ENCODE measurements at places on chromosomes 2 and 18. TPM values are rescaled to one million over a fixed set of nuclear protein-coding genes. Genes with fewer than 3 reads are reported as not detected.

- no peak for DNase-seq
Measured at GRCh38 chr2:68920481-68921170, 32.1 kb downstream of the GKN2 start.

DNA sequence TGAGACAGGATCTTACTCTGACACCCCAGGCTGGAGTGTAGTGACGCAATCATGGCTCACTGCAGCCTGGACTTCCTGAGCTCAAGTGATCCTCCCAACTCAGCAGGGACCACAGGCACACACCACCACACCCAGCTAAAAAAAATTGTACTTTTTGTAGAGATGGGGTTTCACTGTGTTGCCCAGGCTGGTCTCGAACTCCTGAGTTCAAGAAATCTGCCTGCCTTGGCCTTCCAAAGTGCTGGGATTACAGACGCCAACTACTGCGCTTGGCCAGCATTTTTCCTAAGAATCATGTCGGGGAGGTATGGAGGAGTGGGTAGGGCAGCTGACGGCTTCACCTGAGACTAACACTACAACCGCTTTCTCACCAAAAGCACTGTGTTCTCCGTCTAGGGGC lies 50.4 kb downstream of the CYP26B1 start:
- DNase-seq = no peak

GRCh38 chr2:232492963-232493700 lies 5.5 kb upstream of the ECEL1 start:
- no peak for DNase-seq

DNA sequence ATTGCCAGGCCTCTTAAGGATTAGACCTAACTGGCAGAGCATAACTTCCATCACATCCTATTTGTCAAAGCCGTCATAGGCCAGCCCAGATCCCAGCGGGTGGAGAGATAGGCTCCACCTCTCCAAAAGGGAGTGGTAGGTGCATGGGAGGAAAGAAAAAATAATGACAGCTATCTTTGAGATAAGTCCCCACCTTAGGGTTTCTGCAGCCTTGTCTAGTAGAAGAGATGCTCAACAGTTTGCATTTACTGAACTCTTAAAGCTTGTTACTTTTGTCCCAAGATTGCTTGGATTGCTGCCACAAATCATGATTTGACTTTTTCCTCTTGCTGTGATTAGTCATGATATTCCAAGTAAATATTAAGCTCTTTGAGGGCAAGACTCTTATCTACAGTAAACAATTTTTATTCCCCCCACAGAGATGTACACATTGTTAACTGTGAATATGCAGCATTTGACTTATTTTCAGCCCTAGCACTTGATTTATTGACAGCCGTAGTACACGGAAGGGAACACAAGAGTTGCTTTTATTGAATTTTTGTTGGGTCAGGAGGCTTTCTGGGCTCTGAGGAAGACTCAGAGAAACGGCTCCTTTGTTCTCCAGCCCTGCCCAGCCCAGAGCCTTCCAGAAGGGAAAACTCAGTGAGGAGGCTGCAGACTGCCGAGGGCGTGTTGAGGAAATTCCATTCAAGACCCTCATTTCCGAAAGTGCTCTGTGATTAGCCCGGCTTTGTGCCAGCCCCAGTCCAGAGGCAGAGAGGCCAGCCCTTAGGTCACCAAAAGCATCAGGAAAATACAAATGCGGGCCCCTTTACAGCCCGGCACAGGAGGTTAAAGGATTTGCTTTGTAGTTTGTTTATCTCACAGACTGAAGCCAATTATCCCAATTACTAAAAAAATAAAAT lies 75.5 kb upstream of the ZNF532 start:
- DNase-seq = no peak

DNA sequence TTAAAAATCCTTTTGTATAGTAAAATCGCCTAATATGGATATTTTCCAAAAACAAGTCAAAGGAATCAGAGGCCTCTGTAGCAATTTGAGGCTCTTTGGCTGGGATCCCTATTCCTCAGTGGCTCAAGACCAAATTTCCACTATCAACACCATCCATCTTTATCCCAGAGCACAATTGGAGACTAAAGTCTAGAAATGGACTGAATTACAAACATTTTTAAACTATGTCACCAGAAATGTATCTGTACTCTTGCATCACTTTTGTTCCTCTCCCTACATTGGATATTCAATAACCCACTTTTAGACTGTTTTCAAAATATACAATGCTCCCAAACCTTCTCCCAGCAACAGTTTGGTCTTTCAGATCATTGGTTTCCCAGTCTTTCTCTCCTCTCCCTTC lies 140.4 kb upstream of the KLHL29 start:
- DNase-seq = no peak

DNA sequence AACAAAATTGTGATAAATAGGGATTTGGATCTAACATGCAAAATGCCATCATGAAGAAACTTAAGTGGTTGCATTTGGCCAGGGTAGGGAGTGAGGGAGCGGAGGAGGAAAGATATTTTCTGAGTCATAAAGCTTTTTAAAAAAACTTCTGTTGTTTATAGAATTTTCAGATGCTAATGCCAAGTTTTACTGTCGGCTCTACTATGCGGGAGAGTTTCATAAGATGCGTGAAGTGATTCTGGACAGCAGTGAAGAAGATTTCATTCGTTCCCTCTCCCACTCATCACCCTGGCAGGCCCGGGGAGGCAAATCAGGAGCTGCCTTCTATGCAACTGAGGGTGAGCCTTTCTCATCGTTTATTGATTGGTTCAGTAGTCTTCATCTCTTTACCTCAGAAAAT lies 56.0 kb upstream of the PTH2R start:
- DNase-seq = no peak

DNA sequence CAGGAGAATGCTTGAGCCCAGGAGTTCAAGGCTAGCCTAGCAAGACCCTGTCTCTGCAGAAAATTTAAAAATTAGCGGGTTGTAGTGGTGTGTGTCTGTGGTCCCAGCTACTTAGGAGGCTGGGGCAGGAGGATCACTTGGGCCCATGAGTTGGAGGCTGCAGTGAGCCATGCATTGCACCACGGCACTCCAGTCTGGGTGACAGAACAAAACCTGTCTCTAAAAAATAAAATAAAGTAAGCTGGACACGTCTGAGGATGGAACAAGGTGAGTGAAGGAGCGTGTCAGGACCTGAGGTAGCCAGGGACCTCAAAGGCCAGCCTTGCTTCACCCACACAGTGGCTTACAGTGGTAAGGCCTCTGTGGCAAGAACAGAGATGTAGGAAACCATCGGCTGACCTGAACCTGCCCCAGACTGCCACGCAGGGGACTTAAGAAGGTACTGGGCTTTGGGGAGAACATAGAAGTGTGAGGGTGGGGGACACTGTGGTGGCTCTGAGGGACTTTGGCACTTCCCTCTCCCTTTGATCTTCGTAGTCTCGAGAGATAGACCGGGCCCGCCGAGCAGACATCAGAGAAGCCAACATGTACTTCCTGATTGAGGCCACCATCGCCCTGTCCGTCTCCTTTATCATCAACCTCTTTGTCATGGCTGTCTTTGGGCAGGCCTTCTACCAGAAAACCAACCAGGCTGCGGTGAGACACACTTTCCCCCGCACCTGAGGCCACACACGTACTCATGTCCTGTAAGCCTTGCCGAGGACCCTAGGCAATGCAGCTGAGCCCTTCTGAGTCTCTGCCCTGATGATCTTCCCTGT lies 7.5 kb downstream of the SLC11A1 start:
- no peak for DNase-seq

DNA sequence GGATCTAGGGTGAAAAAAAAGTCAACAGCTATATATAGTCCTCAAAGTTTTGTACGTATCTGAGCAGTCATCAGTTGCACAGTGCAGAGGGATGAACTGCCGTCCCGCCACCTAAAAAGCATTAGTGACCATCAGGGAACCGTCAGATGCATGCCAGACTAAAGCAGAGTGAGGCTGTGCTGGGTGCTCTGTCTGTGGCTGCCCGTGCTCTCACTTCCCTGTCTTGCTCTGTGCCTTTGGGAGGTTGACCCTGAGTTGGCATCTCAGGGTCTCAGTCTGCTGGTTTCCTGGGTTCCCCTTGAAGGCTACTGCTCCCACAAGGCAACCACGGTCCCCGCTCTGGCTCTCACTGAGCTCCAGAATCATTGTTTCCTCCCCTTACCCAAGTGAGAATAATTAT lies 11.1 kb downstream of the CLUL1 start:
- DNase-seq = no peak

DNA sequence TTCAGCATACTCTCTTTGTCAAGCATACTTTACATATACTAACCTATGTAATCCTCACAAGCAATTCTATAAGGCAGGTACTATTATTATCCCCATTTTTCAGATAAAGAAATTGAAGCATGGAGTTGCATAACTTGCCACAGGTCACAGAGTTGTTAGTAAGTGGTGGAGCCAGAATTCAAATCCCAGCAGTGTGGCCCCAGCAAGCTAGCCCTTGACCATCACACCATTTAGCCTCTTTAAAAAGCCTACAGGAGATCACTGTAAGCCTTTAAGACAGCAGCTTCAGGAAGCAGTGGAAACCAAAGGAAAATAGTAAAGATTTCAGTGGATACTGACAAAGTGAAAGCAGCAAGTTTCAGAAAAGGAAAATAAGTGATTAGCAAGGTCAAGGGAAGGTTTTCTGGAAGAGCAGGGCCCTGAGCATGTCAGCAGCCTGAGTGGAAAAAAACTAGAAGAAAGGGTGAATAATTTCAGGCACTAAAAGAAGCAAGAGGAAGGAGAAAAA lies 11.7 kb downstream of the B4GALT6 start:
- no peak for DNase-seq

GRCh38 chr2:237726401-237726830 lies 72.2 kb upstream of the RBM44 start:
- DNase-seq = no peak

GRCh38 chr2:189165656-189166380 lies 13.7 kb downstream of the COL5A2 start:
- DNase-seq = no peak

GRCh38 chr2:62486439-62486765 lies 19.6 kb downstream of the TMEM17 start:
- no peak for DNase-seq

- DNase-seq = no peak
Measured at GRCh38 chr2:133633309-133633708, 65.0 kb upstream of the NCKAP5 start.

GRCh38 chr2:143205106-143205764 lies 76.0 kb downstream of the ARHGAP15 start:
- DNase-seq = no peak

DNA sequence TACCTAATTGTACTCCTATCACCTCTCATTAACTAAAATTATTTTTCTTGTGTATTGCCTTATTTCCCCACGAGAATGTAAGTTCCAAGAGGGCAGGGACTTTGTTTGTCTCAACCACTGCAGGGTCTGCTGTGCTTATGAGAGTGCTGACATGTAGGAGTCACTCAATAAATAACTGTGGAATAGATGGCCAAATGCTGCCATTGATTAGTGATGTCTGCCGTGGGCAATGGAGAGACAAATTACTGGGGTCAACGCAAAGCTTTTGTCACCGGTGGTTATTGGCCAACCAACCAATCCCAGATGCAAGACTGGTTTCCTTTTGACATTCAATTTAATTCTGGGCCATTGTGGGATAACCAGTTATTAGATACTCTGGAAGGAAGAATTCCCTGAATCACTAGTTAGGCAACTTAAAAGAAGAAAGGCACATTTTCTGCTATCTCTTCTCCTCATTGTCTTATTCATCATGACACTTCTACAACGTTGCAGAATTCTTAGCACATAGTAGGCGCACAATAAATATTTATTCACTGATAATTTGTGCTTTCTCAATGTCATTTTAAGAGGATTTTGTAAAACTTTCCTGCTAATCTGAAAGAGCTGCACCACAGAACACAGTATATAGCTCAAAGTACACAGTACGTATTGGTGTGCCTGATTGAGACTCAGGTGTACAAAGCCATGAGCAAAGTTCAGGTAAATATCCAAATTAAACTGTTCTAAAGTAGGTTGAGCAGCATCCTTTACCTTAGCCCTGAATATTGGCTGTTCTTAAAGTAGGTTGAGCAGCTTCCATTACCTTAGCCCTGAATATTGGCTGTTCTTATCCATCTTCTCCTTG lies 95.9 kb downstream of the ACTR3 start:
- DNase-seq = no peak

DNA sequence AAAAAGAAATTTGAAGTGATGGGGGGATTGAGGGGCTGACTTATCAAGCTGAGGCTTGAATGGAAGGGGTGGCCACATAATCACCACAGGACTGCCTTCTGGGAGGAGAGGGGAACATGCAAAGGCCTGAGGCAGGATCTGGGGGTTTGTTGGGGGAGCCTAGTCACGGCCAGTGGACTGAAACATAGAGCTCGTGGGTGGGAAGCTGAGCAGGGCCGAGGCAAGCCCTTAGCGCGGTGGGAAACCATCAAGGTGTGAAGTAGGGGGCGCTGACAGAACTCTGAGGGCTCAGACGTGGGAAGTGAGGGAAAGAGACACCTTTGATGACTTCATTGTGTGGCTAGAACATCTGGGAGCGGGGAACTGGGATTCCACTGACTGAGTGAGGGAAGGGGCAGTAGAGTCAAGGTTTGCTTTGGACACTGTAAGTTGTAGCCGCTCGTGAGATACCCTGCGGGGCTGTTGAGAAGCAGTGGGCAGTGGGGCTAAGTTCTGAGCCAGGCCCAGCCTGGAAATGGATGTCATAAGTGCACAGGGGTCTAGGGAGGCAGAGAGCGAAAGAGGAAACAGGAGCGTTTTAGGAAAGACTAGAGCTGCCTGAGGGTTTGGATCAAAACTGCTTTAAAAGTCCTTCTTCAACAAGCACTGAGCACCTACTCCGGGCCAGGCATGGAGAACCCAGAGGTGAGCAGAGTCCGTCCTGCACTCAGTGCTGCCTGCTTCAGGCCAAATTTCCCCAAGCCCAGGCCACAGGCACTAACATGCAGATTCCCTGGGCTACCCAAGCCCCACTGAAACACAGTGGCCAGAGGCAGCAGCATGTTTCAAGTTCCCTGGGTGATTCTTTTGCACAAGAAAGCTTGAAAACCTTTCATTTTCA lies 686 bp upstream of the SNORC start:
- no peak for DNase-seq

DNA sequence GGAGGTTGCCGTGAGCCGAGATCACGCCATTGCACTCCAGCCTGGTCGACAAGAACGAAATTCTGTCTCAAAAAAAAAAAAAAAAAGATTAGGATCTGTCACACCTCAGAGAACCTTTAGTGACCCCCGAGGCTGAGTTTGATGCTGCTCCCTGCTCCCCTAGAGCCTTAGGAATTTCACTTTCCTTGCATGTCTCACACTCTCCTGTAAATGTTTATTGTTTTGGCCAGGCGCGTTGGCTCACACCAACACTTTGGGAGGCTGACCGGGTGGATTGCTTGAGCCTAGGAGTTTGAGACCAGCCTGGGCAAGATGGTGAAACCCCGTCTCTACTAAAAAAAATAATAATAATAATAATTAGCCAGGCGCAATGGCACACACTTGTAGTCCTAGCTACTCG lies 31.5 kb downstream of the SRSF7 start:
- DNase-seq = no peak

- no peak for DNase-seq
Measured at GRCh38 chr18:78798402-78799175, 181.0 kb upstream of the SALL3 start.

GRCh38 chr2:55999790-56000189 lies 76.2 kb upstream of the EFEMP1 start:
- no peak for DNase-seq

- no peak for DNase-seq
Measured at GRCh38 chr2:237109421-237109934, 23.8 kb downstream of the COPS8 start.

Gene CIB4
- total RNA-seq = not detected

Gene MYO5B
- total RNA-seq = 95.2 TPM

Gene HOXD10
- total RNA-seq = not detected

Gene SLC5A7
- total RNA-seq = 0.98 TPM

Gene CHRNG
- total RNA-seq = not detected

Measured in upper lobe of left lung (tissue), 6 donors.